ENCODE measurements at places on chromosomes 2 and 18.

GRCh38 chr2:23651187-23652080 is 266.5 kb downstream of the KLHL29 start:
- DNase-seq: no peak

DNA sequence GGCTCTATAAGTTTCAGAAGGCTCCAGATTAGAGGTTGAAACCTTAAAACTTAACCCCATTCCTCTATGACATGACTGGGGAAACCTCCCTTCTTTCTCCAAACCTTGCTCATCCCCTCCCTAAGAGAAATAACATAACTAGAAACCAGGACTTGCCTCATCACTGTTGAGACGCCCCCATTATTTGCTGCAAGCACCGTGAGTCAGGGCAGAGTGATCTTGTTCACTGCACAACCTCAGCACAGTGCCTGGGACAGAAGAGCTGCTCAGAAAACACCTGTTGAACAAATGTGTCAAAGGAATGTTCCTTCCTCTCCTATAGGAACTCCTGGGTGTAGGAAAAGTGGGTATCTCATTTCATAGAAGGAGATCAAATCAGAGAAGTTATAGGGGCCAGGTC is 132.7 kb upstream of the CTAGE1 start:
- DNase-seq: no peak

DNA sequence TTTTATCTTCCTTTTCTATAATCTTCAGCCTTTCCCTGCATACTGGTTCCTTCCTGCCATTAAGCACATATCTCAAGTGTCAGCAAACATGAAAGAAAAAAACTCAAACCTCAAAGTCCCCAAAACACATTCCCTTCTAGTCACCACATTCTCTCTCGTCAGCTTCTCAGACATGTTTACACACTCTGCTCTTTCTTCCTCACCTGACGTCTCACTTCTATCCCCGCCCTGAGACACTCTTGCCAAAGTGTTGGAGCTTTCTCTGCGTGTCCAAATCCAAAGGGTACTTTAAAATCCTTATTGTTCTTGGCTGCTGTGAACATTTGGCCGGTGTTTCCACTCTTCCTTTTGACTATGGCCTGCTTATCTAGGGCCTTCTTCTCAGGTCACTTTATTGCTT is 47.9 kb downstream of the SOX11 start:
- no peak for DNase-seq

DNA sequence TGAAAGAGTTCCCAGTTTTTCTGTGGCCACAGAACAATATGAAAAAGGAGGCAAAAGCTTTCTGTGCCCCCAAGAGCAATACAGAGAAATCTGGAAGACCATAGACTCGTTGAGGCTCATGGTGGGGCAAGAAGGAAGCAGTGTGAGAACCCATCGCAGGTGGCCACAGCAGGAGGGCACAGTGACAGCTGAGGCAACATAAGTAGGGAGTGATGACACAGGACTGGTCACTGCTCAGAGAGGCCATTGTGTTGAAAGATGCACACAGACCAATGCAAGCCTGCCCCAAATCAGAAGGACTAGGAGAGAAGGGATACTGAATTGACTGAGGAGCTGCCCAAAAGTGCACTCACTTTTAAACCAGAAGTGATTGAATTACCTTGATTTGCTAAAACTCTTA is 483.6 kb downstream of the EPHA4 start:
- DNase-seq: no peak

DNA sequence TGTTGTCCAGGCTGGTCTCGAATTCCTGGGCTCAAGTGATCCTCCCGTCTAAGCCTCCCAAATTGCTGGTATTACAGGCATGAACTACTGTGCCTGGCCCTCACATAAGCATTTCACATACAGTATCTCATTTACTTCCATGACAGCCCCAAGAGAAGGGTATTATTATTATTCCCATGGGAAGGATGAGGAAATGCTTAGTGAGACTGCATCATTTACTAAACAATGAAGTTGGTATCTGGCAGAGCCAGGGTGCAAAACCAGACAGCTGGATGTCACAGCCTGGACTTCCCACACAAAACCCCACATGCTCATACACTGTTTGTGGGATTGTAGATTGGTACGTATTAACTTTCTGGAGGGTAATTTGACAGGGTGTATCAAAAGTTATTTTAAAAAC is 29.9 kb downstream of the DAPL1 start:
- no peak for DNase-seq

GRCh38 chr18:47120428-47120827 is 29.9 kb downstream of the HDHD2 start:
- no peak for DNase-seq

DNA sequence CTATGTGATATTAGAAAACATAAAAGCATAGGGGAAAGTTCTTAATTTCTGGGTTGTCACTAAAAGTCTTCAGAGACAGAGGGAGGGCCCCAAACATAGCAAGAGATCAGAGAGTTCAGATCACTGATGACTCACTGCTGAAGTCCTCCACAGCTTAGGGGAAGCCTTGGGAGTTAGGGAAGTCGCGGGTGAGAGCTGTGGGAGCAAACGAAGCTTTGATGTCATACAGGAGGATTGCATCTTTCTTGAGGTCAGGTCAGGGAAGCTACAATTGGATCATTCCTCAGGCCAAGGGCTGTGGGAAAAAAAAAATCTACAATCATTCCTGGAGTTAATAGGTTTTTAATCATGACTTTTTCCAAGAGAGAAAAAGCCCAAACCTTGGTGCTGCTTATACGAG is 96.2 kb downstream of the COPS8 start:
- DNase-seq: no peak

Measured in activated CD4-positive, alpha-beta T cell treated with anti-CD3 and anti-CD28 coated beads for 4 hours (primary cell).